Mammary epithelial cell (primary cell): ENCODE measurements at places on chromosomes 5 and 9.
A peak's percentile ranks its signal among the peaks of the same experiment; 100 is the strongest.

DNA sequence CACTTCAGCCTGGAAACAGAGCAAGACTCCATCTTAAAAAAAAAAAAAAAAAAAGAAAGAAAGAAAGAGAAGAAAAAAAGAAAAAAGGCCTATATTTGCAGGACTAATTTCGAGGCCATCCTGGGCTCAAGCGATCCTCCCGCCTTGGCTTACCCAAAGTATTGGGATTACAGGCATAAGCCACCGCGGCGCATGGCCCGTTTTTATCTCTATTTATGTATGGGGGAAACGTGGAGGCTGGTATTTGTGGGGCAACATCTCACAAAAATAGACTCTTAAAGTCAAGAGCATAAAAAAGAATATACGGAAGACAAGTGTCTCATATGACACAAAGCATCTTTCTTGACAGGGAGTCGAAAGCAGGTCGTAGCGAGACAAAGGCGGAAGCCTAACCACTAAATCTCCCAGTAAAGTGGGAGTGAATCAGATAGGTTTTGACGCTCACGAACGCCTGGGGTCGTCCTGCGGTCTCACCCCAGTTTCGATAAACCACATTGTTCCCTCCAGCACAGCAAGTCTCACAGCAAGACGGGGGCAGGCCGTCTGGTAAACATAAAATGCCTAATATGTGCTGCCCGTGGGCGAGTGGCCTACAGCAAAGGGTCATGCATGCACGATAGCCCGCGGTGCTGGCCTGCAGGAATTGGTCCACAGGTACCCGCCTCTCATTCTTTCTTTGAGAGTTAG lies 1.8 kb upstream of the TRIM41 start:
- DNase-seq = no peak

GRCh38 chr5:141949511-141949910 lies 8.5 kb downstream of the PCDH12 start:
- DNase-seq = no peak

DNA sequence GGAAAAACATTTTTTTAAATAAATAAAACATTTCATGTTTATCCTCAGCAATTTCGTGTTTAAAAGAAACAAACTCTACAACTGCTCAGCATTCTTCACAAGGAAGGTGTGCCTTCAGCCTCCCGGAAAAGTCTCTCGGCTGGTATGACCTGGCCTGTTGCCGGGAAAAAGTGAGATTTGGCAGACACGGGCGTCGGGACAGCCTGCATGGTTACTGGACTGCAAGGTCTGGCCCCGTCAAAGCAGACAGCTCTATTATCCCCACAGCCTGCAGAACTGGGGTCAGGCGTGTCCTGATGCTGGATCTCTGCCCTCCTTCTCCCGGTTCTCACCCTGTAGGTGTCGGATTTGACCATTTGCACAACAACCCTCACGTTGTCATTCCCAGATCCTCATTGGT lies 120.3 kb upstream of the SPATA31C2 start:
- no peak for DNase-seq

GRCh38 chr9:69054989-69055388 lies 19.4 kb downstream of the FXN start:
- DNase-seq = no peak

DNA sequence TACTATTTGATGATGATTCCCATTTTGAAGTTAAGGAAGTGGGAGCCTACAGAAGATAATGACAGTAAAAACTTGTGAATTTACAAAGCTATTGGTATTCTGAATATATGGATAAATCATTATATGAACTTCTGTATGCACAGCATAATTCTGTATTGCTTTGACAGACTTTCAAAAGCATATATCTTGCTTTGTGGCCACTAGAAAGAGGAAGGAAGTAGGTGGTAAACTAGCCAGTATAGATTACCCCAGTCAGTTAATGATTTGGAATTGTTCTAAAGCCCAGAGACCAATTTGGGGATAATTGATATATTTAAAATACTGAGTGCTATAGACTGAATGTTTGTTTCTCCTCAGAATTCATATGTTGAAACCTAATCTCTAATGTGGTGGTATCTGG lies 53.0 kb downstream of the NR2F1 start:
- no peak for DNase-seq

- peak; percentile 39 for DNase-seq
Observed at GRCh38 chr9:111298731-111299598, 31.1 kb downstream of the OR2K2 start.

- DNase-seq = no peak
Observed at GRCh38 chr9:21683484-21684175, 118.8 kb upstream of the MTAP start.

- DNase-seq = no peak
Observed at GRCh38 chr5:24475101-24475500, 169.7 kb downstream of the CDH10 start.

DNA sequence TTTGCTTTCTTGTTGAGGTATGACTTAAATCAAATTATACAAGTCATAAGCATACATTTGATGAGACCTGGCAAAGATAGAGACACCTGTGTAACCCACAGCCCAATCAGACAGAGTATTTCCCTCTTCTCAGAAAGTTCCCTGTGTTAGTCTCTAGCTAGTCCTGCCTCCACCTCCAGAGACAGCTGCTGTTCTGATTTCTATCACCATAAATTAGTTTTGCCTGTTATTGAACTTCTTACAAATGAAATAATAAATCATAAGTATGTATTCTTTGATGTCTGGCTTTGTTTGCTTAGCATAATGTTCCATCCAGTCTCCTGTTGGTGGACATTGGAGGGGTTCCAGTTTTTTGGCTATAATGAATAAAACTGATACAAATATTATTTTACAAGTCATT lies 194.5 kb downstream of the ICE1 start:
- no peak for DNase-seq

- no peak for DNase-seq
Observed at GRCh38 chr5:113183694-113184093, 207.1 kb downstream of the DCP2 start.

GRCh38 chr9:6759185-6759977 lies 1.6 kb downstream of the KDM4C start:
- DNase-seq = peak; percentile 76

DNA sequence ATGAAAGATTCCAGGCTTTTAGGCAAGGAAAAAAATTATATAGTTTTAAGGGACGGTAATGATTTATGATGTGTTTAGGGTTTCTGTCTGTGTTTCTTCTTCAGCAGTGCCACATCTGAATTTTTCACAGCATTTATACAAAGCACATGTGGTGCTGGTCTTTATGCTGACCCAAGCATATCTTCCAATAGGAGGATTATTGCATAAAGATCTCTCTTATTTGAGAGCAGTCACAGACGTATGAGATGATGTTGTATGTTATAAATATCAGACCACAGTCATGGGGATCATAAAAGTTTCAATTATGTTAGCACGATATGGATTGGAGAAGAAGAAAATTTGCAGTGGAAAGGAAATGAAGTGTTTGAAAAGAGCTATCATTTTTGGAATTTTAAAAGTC lies 150.9 kb downstream of the RASEF start:
- no peak for DNase-seq

GRCh38 chr9:111501648-111502047 lies 17.5 kb upstream of the ECPAS start:
- no peak for DNase-seq

DNA sequence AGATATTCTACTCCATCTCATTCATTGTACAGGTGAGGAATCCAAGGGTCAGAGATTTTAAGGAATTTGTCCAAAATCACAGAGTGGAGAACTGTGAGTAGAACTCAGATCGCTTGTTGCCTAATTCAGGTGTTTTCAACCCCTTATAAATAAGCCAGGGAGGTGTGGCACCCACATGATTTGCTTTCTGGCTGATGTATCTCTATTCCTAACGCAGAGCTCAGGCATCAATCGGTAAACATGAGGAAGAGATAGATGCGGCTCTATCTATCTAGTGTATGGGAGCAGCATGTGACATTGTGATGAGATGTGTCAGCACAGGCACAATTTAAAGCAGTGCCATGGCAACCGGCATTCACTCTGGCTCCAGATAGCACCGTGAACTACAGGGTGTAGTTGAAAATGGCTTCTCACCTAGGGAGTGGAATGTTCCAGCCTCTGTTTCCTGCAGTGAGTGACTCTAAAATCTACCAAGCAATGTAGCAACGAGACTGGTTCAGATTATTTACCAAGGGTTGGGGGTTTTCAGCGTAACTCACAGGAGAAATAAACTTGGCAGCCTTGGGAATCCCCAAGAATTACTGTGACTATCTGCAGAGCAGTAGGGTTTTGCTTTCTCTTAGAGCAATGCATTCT lies 53.4 kb upstream of the SUB1 start:
- DNase-seq = peak; percentile 24

- DNase-seq = no peak
Observed at GRCh38 chr9:109479822-109480221, 18.3 kb downstream of the PTPN3 start.

DNA sequence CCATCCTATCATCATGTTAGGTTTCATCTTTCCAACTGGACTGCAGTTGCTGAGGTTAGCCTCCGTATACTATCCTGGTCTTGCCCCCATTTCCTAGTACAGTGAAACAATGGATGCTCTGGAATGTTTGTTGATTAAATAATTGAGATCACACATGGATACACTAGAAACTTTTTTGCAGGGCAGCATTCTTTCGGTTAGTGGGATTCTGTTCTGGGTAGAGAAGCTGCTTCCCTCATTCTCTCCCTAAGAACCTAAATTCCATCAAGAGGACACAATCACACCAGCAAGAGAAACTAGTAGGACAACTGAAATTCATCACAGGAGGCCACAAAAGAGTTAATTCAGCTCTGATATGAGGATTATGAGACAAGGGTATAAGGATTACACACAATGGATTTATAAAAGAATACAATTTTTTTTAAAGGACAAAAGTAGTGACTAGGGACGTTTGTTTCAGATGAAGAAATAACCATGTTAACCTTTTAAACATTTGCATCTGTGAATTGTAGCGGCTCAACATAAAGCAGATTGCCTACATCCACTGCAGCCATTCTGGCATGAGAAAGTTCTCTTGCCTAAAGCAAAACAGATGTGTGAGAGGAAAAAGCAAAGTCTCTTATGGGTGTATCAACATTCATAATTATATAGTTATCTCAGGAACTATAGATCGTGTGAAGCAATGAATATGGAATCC lies 162.7 kb upstream of the LHFPL2 start:
- no peak for DNase-seq
